ENCODE measurements at places on chromosomes 6 and 20.

GRCh38 chr6:146123616-146124015, 94.8 kb downstream of the GRM1 start:
- DNase-seq, result no peak

DNA sequence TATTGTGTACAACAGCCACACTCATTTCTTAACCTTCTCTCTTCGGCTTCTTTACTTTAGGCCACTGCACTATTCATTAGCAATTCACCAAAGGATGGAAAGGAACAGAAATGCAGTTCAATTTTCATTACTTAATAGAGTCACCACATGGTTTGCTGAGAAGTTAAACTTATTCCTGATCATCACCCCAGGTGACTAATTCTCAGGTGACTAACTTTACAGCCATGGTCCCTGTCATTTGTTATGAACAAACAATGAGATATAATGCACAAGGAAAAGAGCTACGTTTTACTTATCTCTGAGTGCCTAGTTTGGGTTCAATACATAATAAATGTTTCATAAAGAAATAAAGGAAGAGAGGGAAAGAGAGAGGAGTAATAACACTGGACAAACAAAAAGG, 45.8 kb upstream of the DST start:
- DNase-seq, result no peak

GRCh38 chr20:58813369-58813768, 37.3 kb downstream of the GNAS-AS1 start:
- no peak for DNase-seq

DNA sequence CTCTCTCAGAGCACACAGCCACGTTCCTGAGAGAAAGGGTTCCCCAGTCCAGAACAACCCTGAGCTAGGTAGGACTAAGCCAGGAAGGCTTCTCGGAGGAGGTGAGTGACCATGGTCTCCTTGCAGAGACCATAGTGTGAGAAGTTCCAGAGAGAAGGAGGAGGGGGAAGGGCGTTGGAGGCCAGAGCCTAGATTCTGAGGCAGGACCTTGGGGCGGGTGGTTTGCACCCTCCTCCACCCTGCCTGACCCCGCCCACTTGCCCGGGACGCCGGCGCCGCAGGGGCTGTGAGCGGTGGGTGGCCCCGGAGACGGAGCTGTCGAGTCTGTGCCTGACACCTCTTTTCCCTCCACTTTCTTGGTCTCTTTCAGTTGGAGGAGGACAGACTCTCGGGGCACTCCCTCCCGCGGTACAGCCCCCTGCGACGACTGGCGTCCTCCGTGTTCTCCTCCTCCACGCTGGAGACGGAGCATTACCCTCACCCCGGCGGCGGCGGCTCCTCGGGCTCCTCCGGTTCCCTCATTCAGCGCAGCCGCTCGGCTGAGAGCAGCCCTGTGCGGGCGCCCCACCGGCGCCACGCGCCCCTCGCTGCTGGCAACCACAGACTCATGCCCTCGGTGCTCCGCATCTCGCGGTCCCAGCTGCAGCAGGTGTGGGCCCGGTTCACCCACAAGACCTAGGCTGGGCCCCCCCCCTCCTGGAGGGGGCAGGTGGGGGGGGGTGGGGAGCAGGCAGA, 26.2 kb downstream of the TTBK1 start:
- no peak for DNase-seq

GRCh38 chr6:108714766-108715414, 133.3 kb upstream of the ARMC2 start:
- DNase-seq, result no peak

DNA sequence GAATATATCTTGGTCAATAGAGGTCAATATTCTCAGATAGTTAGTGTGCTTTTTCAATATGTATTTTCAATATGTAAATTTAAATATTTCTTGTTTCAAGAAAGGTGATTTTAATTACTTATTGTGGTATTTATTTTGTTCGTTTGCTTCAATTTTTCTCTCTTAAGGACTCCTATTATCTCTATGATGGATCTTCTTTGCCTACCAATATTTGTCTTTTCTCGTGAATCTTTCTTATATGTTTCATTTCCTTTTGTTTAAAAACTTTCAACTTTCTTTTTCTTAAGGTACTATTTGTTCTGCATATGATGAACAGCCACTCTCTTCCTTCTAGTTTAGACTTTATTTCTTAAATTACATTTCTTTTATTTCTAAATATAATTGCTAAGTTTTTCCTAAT, 46.1 kb upstream of the PSMF1 start:
- DNase-seq, result no peak

All from caudate nucleus (tissue), 63 donors.